ENCODE measurements at places on chromosomes 2 and 18.

GRCh38 chr18:3863593-3863992 is 413.6 kb downstream of the TGIF1 start:
- no peak for DNase-seq

GRCh38 chr18:55405893-55406406 is 182.0 kb downstream of the TCF4 start:
- DNase-seq = no peak

DNA sequence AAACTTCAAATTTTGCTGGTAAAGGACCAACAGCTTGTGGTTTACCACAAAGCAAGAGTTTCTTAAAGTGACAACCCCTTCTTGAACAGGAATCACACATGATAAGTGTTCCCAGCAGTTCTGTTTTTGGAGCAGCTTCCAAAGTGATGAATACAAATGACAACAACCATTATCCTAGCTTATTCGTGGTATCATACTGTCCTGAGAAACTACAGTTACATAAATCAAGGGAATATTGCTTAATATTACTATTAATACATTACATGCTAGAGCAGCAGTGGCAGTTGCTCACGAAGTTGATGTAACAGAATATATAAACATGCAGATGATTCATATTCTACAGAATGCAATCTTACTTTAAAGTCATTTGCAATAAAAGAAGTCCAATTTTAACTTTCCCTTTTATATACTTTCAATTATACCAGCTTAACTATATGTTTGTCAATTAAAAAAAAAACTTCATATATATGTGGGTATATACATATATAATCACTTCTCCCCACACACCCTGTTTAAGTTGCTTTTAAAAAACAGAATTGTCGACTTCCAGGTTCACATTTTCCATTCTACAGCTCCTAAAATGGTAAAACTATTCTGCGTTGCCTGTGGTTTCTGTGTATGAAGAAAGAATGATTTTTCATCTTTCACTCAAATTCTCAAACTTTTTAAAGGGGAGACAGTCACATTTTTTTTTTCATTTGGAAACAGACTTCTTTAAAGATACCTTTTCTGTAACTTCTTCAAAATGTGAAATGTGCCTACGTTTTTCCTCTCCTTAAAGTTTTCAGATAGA is 713.6 kb downstream of the TDRD15 start:
- DNase-seq = no peak

- peak; percentile 23 for DNase-seq
Measured at GRCh38 chr2:55242617-55243016, 10.1 kb downstream of the RPS27A start.

DNA sequence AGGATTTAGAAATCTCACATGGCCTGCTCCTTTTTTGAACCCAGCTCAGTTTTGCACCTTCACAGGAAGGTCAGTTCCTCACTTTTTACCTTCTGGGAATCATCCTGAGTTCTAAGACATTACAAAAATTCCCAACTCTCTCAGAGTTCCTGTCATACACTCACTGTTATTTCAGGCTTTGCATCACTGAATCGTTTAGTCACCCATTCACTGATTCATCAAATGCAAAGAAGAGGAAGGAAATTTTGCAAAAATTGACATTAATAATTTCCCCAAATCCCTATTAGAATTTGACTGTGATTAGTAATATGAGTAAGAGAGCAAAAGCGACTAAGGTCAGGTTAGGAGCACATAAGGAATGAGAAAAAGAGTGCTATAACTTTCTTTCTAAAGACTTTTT is 197.5 kb downstream of the PDE1A start:
- no peak for DNase-seq

GRCh38 chr18:33870059-33870458 is 292.0 kb downstream of the ASXL3 start:
- DNase-seq = no peak

DNA sequence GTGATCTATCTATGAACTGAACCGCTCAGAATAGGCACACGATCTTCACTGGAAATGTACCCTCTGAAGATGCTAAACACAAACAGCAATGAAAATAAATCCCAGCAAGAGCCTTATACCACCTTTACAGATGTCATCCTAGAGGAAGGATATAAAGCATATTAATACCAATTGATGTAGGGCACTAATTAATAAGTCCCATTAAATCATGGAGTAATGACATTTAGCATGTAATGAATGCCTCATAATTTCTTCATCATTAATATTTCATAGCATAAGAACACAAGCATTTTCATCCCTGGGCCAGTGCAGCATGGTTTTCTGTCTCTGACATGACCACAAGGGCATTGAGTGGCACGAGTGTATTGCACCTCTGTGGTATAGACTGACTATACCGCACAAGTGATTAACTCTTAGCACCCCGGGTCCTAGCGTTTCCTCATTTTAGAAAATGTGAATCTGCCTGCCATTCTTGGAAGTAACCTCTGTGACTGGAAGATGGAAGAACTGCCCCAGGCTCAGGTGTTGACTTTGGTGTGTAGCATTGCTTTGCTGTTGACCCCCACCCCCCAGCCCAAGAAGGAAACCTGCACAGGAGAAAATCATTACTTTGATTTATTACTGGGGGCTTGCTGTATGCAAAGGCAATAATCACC is 1.4 kb upstream of the TMEM178A start:
- DNase-seq = no peak

GRCh38 chr2:70977605-70978205 is 725 bp upstream of the ANKRD53 start:
- DNase-seq = peak; percentile 41

DNA sequence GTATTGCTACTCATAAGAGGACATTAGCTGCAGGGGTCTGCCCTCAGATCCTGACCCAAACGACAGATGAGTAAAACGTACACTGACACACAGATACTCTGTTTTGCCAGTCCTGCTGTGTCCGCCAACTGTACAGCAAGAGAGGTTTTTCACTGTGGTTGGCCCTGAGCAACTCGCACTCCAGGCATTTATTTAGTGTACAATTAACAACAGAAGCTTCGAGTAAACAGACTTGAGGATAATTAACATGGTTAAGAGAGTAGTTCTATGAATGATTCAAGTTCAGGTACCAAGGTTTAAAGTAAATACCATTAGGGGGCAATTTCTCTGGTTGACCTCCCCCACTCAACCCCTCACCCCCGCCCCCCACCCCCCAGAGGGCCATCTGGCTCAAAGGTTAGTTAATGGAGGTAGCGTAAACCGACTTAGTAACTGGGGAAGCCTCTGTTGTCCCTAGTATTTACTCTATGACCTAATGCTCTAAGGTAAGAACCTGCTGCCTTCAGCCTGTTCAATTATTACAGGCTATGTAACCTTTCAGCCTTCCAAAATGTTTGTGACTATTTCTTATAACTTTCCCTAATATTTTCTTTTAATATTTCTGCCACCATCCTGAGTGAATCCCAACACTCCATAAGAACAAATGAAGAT is 103.9 kb upstream of the XIRP2 start:
- no peak for DNase-seq

- no peak for DNase-seq
Measured at GRCh38 chr18:22204214-22204536, 34.8 kb downstream of the GATA6 start.

DNA sequence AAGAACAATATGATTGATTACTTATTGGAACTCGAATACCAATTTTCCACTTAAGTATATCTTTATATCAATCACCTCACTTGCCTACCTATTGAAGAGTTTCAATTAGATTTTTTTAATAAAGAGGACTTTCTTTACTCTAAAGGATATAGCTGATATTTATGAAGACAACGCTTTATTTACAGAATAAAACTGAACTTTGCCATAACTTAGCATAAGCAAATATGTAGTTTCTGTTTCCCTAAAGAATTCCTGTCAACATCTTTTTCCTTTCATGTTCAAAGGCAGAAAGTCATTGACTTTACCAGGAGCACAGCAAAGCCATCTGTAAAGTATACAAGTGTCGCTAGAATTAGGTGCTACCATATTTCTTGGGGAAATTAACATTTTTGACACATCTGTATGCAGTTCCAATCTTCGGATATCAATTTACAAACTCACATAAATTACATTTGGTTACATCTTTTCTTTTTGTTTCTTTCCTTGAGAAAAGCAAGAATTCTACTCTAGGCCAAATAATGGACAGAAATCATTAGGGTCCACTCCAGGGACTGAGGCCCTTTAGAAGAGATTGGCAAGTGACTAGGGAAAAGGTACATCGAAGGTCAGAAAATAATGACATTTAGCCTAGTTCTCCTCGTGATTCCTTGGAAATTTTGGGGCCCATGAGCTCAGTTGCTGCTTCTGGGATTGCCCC is 7.5 kb upstream of the SCN1A start:
- no peak for DNase-seq

- DNase-seq = peak; percentile 61
Measured at GRCh38 chr2:44941551-44942234, at the start of gene SIX3. TSS of gene SIX3 (plus strand) at chr2:44941702. CDS start at chr2:44942105, 403 bp downstream.

DNA sequence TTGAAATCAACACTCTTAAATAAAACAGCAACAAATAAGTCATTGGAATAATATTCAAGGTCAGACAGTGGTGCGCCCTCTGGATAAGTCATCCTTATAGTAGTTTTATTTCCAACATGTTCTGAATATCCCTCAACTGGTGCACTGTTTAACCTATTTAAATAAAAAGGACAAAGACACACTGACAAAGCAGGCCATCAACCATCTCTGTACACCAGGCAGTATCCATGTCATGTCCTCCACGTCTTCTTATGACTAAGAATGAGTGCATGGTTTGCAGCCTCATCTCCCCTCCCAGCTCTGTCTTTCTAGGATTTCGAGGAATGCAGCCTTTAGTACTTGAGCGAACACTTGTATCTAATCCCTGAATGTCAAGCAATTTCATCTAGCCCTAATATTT is 42.4 kb downstream of the ST3GAL5 start:
- DNase-seq = no peak

GRCh38 chr2:150046211-150046610 is 441.3 kb downstream of the RND3 start:
- DNase-seq = no peak

DNA sequence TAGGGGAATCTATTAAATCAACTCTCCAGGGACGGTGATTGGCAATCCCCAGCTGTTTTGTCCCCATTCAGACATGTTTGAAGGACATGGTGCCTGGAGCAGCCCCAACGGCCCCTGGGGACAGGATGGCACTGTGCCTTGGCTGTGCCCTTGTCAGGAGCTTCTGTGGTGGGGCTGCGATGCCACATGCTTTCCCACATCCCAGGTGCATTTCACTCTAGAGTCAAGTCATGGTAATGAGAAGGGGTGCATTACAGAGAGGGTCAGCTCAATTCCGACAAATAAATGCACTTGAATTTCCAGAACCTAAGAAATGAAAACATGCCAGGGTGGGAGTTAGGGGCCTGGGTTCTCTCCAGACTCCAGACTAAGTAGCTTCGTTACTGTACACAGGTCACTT is 289.4 kb upstream of the PXDN start:
- DNase-seq = no peak

DNA sequence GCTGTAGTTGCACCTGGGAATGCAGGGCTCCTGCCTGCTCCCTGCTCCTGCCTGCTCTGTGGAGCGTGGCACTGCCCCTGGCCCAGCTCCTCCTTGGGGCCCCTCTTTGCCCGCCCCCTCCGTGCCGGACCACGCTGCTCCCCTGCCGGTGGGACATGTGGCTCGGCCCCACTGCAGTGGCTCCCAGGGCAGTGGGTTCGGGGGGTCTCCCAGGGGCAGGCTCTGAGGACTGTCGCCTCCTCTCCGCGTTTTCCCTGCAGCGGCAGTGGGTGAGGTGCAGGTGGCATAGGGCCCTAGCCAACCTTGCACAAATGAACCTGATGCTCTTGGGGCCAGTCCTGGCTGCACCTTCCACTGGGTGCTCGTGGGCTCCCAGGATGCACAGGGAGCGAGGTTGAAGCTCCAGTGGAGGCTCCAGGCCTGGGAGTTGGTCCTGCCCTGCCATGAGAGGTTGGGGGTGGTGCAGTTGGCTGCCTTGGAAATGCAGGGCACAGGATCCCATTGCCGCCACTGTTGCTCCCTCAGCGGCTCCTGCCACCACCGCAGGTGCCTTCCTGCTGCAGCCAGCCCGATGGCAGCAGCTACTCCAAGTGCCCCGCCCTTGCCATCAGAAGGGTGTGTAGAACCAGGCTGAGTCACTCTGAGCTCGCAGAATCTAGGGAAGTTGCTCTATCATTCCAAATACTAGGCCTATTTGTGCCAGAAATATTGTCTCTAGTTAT is 313.1 kb upstream of the SYT4 start:
- no peak for DNase-seq

DNA sequence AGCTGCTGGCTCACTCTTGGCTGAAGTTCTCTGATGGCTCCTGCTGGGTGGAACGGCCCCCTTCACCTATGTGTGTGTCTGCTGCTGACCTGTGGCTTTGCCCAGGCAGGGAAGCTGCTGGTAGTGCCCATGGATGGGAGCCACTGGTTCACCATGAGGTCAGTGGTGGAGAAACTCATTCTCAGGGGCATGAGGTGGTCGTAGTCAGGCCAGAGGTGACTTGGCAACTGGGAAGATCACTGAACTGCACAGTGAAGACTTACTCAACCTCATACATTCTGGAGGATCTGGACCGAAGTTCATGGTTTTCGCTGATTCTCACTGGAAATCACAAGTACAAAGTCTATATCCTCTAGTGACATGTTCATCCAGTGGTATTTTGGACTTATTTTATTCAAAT is 13.9 kb upstream of the UGT1A8 start:
- no peak for DNase-seq

- DNase-seq = no peak
Measured at GRCh38 chr2:5507367-5507766, 184.8 kb upstream of the SOX11 start.

DNA sequence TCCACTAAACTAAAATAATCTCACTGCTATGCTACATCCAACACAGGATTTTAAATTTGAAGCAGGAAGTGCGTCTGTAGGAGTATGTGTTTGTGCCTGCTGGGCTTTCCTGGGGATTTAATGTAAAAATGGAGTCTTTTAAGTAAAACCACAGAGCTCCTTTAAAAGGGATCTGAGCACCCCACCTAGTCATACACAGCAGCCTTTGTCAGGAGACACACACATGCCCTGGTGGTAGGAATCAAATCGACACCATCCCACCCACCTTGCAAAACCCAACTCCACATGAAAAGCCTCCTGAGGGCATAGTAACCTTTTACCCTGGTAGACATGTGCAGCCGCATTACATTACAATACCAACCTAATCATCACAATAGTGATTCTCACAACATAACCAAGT is 29.1 kb downstream of the UXS1 start:
- no peak for DNase-seq

DNA sequence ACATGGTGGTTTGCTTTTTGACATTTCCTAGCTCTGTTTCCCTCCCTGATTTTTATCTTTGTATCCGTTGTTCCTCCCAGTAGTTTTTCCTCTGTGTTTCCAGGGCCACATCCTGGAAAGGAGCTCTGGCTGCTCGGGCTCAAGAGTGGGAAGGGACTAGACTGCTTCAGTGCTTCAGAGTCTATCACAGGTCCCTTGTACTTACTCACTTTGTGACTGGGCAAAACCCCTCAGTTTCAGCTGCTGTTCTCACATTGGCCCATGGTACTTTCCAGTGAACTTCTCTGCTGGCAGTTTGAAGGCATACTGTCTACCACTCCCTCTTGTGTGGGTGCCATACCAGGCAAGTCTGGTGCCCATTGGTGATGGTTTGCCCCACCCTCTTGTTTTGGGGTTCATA is 7.5 kb upstream of the STAMBP start:
- no peak for DNase-seq
